ENCODE measurements at places on chromosomes 4 and X.

DNA sequence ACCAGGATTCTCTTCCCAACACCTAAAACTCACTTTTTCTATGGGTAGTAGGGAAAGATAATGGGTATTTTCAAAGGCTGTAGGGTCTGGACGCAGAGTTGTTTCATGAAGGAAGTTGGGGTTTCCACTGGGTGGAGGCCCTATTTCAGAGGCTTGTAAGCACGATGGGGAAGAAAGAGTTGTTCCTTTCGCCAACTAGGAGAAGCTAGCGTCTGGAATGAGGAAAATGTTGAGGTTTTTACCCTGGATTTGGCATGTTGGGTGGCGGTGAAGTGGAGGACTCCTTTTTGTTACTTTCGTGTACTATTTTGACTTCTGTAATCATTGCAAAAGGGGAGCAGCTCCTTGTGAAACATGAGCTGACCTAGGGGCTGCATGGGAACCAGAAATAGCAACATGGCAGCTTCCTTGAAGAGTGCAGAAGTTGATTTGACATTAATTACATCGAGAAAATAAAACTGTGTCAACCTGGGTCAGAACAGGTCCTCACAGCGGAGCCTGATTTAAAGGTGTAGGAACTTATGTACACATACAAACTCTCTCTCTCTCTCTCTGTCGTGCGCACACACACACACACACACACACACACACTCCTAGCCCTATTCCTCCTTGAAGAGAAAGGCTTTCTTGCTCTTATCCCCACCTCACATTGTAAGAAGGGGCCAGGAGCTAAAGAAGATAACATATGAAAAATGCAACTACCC is 19.1 kb downstream of the VSIG4 start:
- H3K27me3 ChIP-seq = no peaks in the 10 kb centered on the region
- peaks cover 13% of the 10 kb centered on the region for H3K36me3 ChIP-seq
- H3K4me3 ChIP-seq = peak overlapping the region; percentile 49
- H3K27ac ChIP-seq = peak overlapping the region; percentile 70

DNA sequence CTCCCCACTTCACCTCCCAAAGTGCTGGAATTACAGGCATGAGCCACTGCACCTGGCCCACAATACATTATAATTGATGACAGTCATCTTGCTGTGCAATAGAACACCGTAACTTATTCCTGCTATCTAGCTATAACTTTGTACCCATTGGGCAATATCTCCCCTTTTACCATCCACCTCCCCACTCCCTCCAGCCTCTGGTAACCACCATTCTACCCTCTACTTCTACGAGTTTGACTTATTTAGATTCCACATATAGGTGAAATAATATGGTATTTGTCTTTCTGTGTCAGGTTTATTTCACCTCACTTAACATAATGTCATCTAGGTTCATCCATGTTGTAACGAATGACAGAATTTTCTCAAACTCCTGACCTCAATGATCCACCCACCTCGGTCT is 8.2 kb upstream of the TEX11 start:
- H3K36me3 ChIP-seq = no peaks in the 10 kb centered on the region
- no peaks in the 10 kb centered on the region for H3K27me3 ChIP-seq
- H3K4me1 ChIP-seq = no peaks in the 10 kb centered on the region

DNA sequence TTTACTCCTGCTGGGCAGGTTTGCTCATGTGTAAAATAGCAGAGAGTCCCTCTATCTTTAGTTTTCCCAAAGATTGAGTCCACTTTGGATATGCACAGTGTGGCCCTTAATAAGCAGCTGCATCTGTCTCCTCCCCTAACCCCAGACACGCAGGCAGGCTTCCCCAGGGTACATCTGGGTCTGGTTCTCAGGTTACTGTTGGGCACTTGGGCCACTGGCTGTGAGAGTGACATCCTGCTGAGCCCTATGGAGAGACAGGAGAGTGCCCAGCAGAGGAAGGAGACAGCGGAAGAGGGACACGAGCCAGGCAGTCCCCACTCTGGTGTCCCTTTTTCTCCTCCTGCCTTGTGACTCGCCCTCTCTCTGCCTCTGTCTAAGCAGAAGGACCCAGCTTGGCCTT is 16.0 kb downstream of the XK start:
- H3K4me1 ChIP-seq = no peaks in the 10 kb centered on the region
- H3K36me3 ChIP-seq = no peaks in the 10 kb centered on the region
- DNase-seq = no peak
- H3K4me3 ChIP-seq = no peak overlapping the region
- H3K27ac ChIP-seq = no peak overlapping the region

DNA sequence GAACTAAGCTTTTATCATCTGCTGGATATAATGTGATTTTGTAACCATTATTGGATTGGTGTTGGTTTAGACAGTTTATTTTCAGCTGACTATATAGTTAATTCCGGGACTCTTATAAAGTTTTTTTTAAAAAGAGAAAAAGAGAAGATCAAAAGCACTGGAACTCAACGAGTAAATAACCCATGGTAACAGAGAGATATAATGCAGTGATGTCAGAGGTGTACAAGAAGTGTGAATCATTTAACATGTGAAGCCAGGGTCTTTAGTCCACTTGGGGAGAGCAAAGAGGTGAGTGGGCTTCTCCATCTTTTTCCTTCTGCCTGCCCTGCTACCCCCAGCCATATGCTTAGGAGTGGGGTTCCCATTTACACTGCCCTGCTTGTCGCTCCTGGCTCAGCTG is 3.2 kb downstream of the TMEM165 start:
- peaks cover 36% of the 10 kb centered on the region for H3K36me3 ChIP-seq
- peaks cover 42% of the 10 kb centered on the region for H3K4me1 ChIP-seq
- peak overlapping the region; percentile 74 for H3K27ac ChIP-seq
- H3K4me3 ChIP-seq = peak overlapping the region; percentile 94

DNA sequence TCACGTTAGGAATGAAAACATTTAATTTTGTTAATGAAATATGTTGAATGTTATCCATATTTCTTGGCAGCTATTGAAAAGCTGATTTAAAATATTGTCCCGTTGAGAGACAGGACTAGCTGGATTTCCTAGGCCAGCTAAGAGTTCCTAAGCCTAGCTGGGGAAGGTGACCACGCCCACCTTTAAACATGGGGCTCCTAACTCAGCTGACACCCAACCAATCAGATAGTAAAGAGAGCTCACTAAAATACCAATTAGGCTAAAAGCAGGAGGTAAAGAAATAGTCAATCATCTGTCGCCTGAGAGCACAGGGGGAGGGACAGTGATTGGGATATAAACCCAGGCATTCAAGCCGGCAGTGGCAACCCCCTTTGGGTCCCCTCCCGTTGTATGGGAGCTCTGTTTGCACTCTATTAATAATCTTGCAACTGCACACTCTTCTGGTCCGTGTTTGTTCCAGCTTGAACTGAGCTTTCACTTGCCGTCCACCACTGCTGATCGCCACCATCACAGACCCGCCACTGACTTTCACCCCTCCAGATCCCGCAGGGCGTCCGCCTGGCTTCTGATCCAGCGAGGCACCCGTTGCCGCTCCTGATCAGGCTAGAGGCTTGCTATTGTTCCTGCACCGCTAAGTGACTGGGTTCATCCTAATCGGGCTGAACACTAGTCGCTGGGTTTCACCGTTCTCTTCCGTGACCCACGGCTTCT is 308.9 kb downstream of the GLUD2 start:
- DNase-seq = no peak
- no peak overlapping the region for H3K27ac ChIP-seq
- H3K27me3 ChIP-seq = no peaks in the 10 kb centered on the region
- no peaks in the 10 kb centered on the region for H3K36me3 ChIP-seq

DNA sequence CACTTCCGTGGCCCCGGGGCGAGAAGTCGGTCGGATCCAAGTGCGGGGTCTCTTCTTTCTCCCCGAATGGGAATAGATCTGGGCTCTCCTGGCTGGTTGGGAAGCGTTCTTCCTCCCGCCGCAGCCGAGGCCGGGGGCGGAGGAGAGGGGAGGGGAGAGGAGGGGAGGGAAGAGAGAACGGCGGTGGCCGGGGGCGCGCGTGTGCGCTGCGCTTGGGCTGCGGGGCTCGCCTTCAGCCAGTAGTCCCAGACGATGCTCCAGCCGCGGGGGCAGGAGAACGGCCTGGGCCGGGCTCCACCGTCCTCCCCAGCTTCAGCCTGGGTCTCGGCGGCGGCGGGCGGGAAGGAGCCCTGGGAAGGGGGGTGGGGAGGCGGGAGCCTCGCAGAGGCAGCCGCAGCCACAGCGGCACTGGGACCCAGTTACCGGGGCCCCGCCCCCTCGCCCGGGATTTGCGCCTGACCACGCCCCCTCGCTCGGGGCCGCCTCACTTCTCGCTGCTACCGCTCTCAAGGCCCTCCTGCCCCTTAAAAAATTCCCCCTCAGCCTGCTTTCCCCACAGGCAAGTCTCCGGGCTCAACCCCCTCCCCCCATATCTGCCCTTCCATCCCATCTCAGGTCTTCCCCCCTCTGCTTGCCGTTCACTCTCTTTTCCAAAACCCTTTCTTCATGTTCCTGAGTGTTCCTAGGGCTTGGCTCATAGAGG is at the start of gene FGD1:
FGD1 (minus strand) TSS at position 421 of the 703 bp plus-strand sequence. CDS start 802 bp downstream, outside the sequence.
- H3K4me3 ChIP-seq = peak within 1 kb of the TSS; percentile 70
- H3K27ac ChIP-seq = no peak within 1 kb of the TSS
- no peaks in the 10 kb centered on the region for H3K4me1 ChIP-seq

DNA sequence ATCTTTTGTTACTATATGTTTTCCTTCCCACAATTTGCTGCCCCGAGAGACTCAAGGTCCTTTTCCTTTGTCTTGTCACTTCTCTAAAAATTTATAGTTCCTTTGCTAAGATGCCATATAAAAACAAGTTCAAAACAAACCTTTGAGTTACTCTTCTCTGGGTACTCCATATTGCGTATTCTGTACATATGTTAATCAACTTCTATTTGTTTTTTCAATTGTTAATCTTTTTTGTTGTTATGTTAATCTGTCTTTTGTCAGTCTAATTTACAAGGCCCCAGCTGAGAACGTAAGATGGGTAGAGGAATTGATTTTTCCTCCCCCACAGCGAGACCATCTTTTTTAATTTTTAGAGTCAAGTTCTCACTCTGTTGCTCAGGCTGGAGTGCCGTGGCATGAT is 7.2 kb upstream of the PPEF2 start:
- DNase-seq = no peak
- H3K36me3 ChIP-seq = peaks cover 4% of the 10 kb centered on the region
- no peak overlapping the region for H3K4me3 ChIP-seq
- H3K4me1 ChIP-seq = no peaks in the 10 kb centered on the region

GRCh38 chr4:183430317-183430993 is 14.0 kb upstream of the CDKN2AIP start:
- peaks cover 1% of the 10 kb centered on the region for H3K27me3 ChIP-seq
- peak; percentile 73 for DNase-seq
- peak overlapping the region; percentile 46 for H3K4me3 ChIP-seq
- peak overlapping the region; percentile 54 for H3K27ac ChIP-seq
- H3K36me3 ChIP-seq = no peaks in the 10 kb centered on the region
- peaks cover 14% of the 10 kb centered on the region for H3K4me1 ChIP-seq

DNA sequence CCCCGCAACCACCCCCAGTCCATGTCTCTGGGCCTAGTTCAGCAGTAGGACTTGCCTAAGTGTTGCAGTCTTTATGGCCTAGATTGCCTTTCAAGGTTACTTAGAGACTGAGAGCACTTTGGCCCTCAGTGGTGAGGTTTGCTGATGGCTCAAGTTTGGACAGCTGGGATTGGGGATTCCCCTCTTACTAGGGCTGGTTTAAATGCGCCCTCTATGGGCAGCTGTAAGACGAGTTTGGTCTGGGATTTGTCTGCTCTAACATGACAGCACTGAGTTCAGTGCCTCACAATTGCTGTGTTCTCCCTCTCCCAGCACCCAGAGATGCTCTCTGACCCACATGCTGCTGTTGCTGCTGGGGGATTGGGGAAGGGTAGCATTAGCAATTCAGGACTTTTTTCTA is 23.1 kb downstream of the DACH2 start:
- no peak overlapping the region for H3K4me3 ChIP-seq
- H3K4me1 ChIP-seq = no peaks in the 10 kb centered on the region
- H3K27me3 ChIP-seq = no peaks in the 10 kb centered on the region
- H3K27ac ChIP-seq = no peak overlapping the region
- DNase-seq = no peak
- H3K36me3 ChIP-seq = no peaks in the 10 kb centered on the region

GRCh38 chrX:129634541-129634940 is 20.2 kb downstream of the APLN start:
- H3K4me3 ChIP-seq = no peak overlapping the region
- no peak overlapping the region for H3K27ac ChIP-seq
- no peak for DNase-seq
- H3K27me3 ChIP-seq = no peaks in the 10 kb centered on the region
- H3K4me1 ChIP-seq = peaks cover 5% of the 10 kb centered on the region

DNA sequence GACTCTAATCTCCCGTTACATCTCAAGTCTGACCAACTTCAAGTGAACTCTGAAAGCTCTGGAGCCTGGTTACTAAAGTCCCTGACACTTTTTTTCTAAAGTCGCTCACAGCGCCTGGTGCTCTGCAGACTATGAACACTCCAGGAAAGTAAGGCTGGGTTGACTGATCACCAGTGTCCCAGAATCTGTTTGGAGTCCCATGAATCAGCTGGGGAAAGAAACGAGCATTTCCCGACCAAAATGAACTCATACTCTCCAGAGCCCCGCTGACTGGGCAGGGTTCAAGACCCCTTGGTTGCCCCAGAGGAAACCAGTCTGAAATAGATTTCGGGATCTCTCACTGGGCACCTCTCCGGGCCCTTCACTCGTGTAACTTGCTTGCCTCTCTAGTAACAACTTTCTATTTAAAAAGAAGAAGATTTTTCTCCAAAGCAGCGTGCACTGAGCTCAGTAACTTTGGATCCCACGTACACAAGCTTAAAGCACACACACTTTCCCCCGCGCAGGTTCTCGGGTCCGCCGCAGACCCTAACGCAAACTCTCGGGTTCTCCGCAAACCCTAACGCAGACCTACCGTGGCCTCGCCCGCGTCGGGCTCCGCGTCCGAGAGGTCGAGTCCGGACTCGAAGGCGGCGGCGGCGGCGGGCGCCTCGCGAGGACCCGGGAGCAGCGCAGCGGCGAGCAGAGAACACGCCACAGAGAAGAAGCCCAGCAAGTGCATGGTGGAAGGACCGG is 964 bp downstream of the VEGFC start:
- H3K4me3 ChIP-seq = peak overlapping the region; percentile 57
- DNase-seq = peak; percentile 56
- H3K36me3 ChIP-seq = no peaks in the 10 kb centered on the region
- no peak overlapping the region for H3K27ac ChIP-seq
- H3K4me1 ChIP-seq = peaks cover 3% of the 10 kb centered on the region

DNA sequence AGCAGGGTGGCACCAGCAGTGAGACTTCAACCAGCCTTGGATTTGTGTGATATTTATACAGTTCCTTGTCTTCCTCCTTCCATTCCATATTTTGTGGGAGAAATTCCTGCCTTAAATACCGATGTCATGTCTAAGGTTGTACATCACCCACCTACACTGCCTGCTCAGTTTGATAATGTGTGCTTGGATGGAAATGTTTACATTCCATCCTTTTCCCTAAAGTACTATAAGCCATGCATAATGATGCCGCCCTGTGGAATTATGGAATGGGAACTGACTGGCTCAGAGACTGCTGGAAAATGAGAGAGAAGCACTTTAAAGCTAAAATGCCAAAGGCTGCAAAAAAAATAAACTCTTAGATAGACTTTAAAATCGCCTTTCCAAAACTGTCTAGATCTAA is 11.3 kb upstream of the GLUD2 start:
- no peak for DNase-seq
- H3K27ac ChIP-seq = no peak overlapping the region
- H3K36me3 ChIP-seq = no peaks in the 10 kb centered on the region
- no peaks in the 10 kb centered on the region for H3K4me1 ChIP-seq
- no peaks in the 10 kb centered on the region for H3K27me3 ChIP-seq

GRCh38 chr4:55706541-55706940 is 70.4 kb upstream of the NMU start:
- no peak for DNase-seq
- no peaks in the 10 kb centered on the region for H3K4me1 ChIP-seq
- no peaks in the 10 kb centered on the region for H3K36me3 ChIP-seq
- no peaks in the 10 kb centered on the region for H3K27me3 ChIP-seq

Data from activated CD4-positive, alpha-beta T cell treated with anti-CD3 and anti-CD28 coated beads, Interleukin-2, amount 10 ng/mL, durations not matched to agents 24 days and 14 days (primary cell).